AG10803 (cell line): ENCODE measurements at places on chromosomes 7 and 10.

- DNase-seq = peak; percentile 73
Measured at GRCh38 chr10:86225103-86225782, 141.4 kb downstream of the GRID1 start.

DNA sequence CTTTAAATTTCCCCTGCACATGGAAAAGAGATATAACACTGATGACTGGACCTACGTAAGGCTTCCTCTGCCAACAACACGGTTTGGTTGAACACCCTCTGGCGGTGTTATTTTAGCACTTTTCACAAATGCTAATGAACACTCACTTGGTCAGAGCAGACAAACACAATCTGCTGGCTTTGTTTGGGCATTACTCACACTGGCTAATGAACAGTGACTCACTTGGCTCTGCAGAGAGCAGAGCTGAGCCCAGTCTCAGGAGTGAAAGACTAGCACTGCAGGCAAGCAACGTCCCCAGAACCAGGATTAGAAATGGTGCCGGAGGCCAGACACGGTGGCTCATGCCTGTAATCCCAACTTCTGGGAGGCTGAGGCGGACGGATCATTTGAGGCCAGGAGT is 430.8 kb downstream of the PLXNA4 start:
- peak; percentile 89 for DNase-seq

GRCh38 chr10:100817268-100817839 is 72.0 kb downstream of the PAX2 start:
- no peak for DNase-seq

GRCh38 chr10:103759100-103759781 is 96.1 kb downstream of the SH3PXD2A start:
- DNase-seq = peak; percentile 78

GRCh38 chr7:24755541-24756407 is 1.5 kb downstream of the GSDME start:
- peak; percentile 23 for DNase-seq

GRCh38 chr7:40827222-40828085 is 692.6 kb downstream of the SUGCT start:
- DNase-seq = peak; percentile 90
